ENCODE measurements at places on chromosomes 12 and 14.

GRCh38 chr14:86022031-86022629, 492.2 kb downstream of the FLRT2 start:
- DNase-seq: no peak

- DNase-seq: no peak
Observed at GRCh38 chr14:31939934-31940333, 137.2 kb upstream of the ARHGAP5 start.

DNA sequence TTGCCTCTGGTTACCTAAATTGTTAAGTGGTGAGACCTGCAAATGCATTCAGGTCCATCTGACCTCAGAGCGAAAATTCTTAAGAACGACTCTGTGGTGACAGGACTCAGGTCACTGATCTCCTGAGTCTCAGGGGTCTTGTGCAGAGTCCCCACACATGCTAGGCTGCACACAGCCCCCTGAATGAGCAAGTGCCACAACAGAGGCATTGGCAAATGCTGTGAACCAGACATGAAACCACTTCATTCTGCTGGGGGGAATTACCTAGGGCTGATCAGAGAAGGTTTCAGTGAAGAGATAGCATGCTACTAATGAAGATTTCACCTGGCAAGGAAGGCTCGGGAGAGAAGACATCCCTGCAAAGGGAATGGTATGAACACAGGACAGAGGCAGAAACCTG, 281.6 kb downstream of the ITPR2 start:
- DNase-seq: no peak

GRCh38 chr14:83994020-83994419, 1535.9 kb upstream of the FLRT2 start:
- DNase-seq: no peak

- no peak for DNase-seq
Observed at GRCh38 chr12:89103831-89104230, 248.5 kb downstream of the DUSP6 start.

DNA sequence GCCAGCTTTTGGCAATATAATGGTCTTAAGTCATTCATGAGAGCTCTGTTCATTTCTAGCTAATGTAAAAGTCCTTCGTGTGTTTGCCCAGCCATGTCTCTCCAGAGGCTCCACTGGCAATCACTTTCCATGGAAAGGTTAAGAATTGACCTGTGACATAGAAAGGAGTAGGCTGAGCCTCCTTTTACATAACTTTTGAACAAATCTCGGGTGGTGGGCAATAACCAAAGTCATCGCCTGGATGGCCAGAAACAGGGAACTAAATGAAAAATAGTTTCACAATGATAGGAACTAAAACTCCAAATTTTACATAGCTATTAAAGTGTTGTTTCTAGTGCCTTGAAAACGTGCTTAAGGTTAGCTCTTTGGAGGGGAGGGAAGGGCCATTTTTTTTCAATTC, 6.5 kb downstream of the BHLHE41 start:
- no peak for DNase-seq

DNA sequence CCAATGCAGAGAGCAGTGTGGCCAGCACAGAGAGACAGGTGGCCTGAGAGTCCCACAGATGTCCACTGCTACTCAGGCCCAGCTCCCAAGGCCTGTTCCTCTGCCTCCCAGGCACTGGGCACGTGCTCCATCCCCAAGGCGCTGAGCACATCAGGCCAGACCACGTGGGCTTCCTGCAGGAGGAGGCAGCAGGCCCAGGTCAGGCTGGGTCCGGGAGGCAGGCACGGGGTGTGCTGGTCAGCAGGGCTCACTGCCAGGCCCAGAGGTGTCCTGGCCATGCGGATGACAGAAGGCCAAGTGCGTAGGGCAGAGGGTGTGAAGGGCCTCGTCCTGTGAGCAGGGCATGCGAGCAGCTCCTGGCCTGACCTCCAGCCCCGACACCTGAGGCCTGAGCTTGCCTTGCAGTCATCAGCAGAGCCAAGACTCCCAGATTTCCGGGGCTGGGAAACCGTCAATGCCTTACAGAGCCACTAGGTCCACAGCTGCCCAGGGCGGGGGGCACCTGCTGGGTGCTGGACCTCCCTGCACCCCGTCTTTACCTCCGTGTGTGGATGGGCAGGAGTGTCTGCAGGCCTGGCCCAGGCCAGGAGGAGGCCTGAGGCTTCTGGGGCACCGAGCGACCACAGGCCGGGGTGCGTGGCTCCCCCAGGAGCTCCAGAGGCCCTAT, 14.9 kb downstream of the TRMT61A start:
- no peak for DNase-seq

- DNase-seq: peak; percentile 38
Observed at GRCh38 chr12:38159092-38159551, 157.5 kb upstream of the ALG10B start.

DNA sequence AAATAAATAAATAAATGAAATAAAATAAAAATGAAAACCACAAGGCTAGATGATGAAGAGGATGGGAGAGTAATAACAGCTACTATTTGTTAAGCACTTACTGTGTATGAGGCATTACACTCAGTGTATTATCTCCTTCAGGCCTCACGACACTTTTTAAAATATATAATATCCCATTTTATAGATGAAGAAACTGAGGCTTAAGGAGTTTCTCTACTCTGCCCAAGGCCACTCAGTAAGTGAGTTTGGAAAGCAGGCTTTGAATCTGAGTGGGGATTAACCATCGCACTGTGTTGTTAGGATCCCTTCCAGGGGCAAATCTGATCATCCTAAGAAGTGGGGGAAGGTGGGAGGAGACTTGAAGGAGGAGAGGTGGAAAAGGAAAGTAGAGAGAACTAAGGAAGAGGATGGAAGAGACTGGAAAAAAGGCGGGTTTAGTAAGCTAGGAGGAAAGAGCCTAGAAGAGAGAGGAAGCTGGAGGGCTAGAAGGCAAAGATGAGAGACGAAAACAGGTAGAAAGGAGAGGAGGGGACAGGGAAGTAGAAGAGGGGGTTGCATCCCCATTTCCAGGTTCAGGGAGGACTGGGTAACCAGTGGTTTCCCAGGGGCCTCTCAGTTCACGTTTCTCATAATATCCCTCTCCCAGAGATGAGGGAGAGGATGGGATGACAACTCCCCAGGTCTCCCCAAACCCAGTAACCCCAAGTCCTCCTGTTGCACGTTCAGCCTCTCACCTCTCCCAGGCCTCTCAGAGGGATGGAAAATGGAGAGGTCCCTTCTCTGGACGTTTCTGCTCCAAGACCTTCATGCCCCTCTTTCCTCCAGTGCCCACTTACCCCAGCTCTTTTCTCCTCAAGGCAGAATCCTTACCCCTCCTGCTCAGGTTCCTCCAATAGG, 1.7 kb downstream of the STAT6 start:
- no peak for DNase-seq

GRCh38 chr12:12941450-12942350, 10.3 kb downstream of the GPRC5D start:
- DNase-seq: no peak

GRCh38 chr14:85516239-85517113, 13.5 kb upstream of the FLRT2 start:
- DNase-seq: no peak

- no peak for DNase-seq
Observed at GRCh38 chr14:54591461-54591860, 24.5 kb downstream of the SAMD4A start.

GRCh38 chr12:112327209-112327938, 54.9 kb downstream of the HECTD4 start:
- DNase-seq: no peak

DNA sequence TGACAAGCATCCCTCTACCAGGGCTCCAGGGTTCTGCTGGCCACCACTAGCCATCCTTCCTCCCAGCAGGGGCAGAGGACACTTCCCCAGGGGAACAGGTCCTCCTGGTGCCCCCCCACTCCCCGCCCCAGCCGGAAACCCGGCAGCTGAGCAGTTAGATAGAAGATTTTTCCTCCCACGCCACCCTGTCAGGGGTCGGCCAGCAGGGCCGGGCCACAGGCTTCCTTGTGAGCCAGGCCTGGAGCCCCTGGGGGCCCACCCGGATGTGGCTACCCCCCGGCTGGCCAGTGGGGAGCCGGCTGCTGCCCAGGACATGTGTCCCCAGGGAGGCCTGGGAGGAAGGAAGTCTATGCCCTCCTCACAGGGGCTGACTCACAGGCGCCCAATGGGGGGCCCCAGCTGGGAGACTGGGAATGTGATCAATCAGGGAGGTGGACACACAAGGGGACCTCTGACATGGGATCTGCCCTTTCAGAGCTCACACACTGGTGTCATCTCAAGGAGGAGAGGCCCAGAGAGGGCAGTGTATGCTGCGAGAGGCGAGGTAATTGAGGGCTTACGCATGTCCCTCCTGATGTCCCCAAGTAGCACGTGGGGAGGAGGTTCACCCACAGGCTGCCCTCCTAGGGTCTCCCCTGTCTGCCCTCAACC, 4.2 kb downstream of the SH2B3 start:
- DNase-seq: peak; percentile 72

DNA sequence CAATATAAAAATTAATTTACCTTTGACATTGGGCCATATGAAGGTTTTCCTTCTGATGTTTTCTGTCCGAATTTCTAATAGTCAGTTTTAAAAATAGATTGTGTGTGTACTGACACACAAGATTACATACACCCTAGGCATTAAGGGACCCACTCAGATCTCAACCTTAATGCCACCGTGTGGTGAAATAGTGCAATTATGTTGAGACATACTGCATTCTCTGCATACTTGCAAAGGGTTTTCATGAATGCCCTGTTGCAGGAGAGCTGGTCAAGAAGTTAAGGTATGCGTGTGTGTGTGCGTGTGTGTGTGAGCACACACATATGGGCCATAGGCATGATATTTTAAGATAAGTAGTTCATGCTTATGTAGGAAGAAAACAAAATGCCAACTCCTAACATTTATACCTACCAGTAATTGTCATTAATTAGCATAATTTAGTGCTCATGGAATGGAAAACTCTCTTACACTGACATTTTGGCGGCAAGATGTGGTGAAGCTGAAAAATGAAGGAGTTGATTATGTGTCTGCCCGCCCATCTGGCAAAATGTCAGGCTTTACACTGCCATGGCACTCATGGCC, 58.8 kb downstream of the PIK3C2G start:
- peak; percentile 1 for DNase-seq

DNA sequence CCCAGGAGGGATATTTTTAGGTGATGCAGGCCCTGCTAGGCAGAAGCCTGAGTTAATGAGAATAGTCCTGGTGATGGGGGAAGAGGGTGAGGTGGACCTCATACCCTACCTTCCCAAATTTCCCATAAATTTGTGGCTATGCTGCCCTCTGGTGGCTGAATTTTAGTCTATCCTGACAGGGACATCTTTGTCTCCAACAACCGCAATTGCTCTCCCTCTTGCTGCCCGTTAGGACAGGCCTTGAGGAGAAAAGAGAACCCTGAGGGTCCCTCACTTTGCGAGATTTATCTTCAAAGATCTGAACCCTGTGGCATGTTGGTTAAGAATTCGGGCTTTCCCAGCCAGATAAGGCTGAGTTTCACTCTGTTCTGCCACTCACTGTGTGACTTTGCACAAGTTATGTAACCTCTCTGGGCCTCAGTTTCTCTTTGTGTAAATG, 9.8 kb upstream of the ZNF385A start:
- DNase-seq: peak; percentile 42

DNA sequence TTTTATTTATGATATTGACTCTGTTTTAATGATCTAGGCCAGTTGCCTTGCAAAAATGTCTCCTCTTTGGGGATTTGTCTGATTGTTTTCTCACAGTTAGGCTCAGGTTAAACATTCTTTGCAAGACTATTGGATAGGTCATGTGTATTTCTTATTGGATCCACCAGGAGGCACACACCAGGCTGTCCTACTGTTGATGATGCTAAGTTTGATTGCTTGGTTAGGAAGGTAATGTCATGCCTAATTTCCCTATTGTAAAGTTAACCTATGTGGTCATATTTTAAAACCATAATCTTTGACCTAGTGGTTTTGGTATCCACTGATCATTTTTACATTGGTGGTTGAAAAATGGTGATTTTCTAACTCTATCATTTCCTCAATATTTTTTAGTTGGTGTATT, 137.1 kb downstream of the BRMS1L start:
- no peak for DNase-seq

DNA sequence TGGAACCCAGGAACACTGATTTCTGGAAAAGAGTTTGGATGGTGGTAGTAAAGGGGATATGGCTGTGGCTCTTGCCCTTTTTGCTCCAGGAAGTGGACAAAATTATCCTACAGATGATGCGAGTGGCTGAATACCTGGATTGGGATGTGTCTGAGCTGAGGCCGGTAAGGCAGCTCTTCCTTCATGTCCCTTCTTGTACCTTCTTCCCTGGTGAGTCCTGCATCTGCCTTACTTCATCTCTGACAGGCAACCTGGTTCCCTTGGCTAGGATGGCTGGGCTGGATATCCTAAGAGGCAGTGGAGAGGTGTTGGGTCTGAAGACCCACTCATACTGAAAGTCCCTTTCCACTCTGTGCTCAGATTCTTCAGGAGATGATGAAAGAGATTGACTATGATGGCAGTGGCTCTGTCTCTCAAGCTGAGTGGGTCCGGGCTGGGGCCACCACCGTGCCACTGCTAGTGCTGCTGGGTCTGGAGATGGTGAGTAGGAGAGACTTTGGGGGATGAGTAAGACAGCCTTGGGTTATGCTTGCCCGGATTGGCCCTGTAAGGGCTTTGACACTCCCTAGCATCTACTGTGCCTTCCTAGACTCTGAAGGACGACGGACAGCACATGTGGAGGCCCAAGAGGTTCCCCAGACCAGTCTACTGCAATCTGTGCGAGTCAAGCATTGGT, 8.0 kb downstream of the DGKA start:
- DNase-seq: no peak

- DNase-seq: no peak
Observed at GRCh38 chr12:101115326-101115725, 94.7 kb downstream of the SLC5A8 start.

DNA sequence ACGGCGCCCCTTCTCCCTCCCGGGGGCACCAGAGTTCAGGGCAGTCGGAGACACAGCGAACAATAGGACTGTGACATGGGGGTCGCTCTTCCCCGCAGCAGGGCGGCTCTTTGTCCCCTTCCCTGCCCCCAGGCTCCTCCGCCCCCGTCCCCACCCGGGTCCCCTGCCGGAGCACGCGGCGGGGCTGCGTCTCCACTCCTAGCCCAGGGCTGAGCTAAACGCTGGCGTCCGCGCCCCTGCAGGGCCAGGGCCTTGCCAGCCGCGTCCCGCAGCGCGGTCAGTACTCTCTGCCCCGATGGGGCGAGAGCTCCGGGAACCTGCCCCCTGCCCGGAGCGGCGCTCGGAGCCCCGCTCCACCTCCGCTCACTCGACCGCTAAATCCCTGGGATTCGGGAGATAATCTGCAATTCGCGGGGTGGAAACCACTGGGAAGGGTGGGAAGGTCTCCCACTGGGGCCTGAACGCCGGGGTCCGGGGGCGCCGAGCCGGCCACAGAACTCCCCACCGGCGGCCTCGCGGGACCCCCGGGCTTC, 825 bp upstream of the CCDC85C start:
- DNase-seq: peak; percentile 22

DNA sequence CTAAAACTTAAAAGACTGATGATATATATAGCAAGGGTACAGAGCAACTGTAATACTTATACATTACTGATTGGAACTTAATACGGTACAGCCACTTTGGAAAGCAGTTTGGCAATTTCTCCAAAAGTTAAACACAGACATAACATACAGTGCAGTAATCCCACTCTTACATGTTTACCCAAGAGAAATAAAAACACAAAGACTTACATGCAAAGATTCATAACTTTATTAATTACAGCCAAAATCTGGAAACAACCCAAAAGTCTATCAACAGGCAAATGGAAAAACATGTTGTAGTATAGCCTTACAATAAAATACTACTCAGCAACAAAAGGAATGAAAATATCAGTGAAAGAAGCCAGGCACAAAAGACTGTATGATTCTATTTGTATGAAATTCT, 84.6 kb downstream of the GARIN6 start:
- no peak for DNase-seq

- no peak for DNase-seq
Observed at GRCh38 chr12:67558775-67559174, 89.8 kb upstream of the DYRK2 start.
